ENCODE measurements at places on chromosomes 3 and 15.

DNA sequence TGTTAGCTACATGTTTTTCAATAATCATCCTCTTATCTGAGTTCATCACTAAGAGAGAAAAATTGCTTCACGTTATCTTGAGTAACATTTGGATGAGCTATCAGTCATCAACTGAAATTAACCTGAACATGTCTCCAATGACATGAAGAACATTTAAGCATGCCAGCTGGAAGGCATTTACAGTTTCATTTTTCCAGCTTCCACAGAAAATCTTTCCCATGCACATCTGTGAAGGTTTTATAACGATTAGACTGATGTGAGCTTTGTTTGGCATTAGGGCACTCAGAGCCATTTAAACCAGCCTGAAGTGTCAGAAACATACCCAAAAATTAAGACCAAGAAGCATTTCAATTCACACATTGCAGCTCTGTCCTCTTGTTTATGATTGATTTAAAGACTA, 235.8 kb upstream of the ARHGEF26 start:
- DNase-seq: no peak

DNA sequence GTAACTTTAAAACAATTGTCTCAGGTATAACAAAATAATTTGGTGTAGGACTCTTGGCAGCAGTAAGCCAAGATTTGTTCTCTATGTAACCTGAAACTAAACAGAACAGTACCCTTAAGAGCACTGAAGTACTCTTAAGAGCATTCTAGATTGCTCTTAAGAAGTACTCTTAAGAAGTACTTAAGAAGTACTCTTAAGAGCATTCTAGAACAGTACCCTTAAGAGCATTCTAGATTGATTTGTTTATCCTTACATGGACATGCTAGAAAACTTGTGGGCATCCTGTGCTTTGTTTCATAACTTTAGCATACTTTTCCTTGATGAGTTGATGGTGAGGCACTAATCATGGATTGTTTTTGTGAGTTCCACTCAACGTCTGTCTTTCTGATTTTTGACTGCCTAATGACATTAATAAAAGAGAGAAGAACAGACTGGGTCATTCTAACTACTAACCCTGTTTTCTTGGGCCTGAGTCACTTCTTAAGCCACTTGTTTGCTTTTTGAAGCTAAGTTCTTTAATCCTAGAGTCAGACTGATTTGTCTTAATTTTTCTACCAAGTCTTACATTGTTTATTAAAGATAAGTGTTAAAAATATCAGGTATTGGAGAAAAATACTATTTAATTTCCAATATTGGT, 57.2 kb upstream of the UTS2B start:
- no peak for DNase-seq

DNA sequence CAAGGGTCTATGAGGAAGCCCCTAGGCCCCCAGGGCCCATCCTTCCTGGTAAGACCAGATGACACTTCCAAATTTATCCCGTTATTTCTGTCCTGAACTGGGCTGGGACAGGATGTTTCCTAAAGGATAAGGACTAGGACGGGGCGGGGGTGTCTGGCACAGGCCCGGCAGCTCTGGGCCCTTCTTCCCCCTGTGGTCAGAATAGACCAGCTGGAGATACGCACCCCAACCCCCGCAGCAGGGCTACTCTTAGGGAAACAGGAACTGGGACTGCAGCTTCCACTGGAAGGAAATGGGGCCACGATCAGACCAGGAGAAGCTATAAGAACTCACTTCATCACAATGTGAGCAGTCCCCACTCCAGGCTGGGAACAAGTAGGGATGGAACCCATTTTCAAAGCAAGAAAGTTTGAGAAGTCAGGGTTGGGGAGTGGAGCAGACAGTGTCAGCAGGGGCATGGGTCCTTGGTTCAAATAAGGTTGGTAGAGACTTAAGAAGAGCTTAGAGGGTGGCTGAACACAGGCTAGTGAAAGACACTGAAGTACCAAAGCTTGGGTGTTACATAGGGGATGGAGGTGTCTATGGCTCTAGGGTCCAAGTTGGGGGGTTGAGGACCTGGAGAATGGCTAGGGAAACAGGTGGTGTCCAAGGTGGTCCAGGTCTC, 1.1 kb downstream of the NCKIPSD start:
- DNase-seq: no peak

GRCh38 chr15:51086409-51086808, 8.3 kb downstream of the TNFAIP8L3 start:
- no peak for DNase-seq

DNA sequence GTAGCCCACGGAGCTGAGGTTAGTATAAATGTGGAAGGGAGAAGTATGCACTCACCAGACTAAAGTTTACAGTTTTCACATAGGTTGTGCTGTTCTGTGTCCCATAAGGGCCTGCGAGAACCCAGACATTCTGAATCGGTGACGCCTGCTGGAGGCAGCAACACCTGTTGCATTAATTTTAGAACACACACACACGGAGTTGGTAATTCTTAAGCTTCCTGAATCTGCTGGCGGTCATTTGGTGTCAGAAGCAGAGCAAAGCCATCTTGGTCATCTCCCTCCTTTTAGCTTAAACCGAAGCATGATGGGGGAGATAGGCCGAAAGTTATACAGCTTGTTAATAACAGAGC, 41.1 kb upstream of the AP3B2 start:
- DNase-seq: no peak

- no peak for DNase-seq
These were observed 427.1 kb upstream of the C2CD4B start for GRCh38 chr15:62591842-62592838.

- no peak for DNase-seq
These were observed 207.3 kb downstream of the SQOR start for GRCh38 chr15:45842151-45842550.

GRCh38 chr15:91852741-91853510, 582 bp upstream of the SLCO3A1 start:
- peak; percentile 61 for DNase-seq

DNA sequence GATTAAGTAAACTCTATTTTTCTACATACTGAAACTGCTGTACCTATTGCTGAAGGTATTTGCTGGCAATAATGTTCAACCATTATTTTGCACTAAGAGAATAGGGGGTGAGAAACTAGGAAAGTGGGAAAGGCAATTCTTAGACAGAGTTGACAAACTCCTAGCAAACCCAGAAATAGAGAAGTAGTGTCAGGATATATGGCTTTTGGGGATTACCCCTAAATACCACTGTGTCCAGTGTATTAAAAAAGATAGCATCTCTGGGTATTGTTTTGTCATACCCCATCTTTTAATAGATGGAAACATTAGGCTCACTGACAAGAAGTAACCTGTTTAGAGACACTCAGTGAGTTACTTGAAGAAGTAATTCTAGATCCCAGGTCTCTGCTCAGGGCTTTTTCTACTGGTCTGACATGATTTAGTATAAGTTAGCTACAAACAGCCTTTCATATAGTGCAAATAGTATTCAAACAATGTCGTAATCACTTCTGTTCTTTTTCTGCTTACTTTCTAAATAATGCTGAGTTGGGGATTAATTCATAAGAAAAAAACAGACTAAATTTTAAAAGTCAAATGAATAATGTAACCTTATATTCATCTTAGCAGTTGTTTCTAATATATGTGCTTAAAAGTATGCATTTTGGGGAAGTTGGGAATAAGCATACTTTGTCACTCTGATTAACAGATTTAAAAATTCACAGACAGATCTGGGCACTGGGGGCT, 107.2 kb downstream of the IL1RAP start:
- DNase-seq: no peak

GRCh38 chr15:96107916-96108315, 222.6 kb upstream of the NR2F2 start:
- DNase-seq: no peak

- no peak for DNase-seq
These were observed 111.4 kb upstream of the RBMS3 start for GRCh38 chr3:29169451-29169850.

Measured in stimulated activated CD4-positive, alpha-beta T cell treated with anti-CD3 and anti-CD28 coated beads, Interleukin-15, amount 100 ng/mL, for 1 hour (primary cell).